ENCODE measurements at places on chromosomes 2 and 18.

DNA sequence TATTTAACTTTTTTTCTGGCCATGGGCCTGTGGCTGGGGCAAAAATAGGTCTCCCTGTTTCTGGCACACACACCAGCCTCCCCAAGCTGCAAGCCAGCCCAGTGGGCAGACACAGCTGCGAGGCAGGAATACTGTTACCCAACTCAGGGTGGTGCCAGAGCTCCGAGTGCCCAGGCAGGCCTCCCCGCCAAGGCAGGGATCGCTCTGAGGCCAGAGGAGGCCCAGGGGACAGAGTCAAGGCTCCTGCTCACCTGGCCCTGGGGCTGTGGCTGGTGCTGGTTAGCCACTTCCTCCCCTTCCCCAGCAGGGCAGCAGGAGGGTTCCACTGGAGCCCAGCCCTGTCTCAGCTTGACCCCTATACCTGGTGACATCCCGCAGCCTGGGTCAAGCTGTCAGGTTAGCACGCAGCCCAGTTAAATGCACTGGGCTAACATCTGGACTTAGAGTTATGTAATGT lies 67.1 kb upstream of the EPAS1 start:
- no peak for DNase-seq

GRCh38 chr18:24827501-24827900 lies 367.1 kb downstream of the HRH4 start:
- DNase-seq: no peak

DNA sequence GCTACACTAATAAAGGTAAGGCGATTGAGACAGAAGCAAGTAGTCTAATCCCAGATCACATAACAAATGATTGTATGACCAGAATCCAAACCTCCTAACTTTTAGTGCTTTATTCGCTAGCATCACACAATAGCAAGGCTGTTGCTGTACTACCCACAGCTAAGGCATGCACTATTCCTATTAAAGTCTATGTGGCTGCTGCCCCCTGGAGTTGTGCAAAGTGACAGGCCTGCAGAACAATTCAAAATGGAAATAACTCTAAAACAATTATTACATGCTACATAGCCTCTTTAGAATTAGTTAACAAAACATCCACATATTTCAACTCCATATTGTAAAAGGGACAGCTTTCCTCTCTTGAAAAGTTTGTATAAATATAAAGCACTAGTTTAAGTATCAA lies 6.0 kb downstream of the ERBB4 start:
- DNase-seq: no peak

DNA sequence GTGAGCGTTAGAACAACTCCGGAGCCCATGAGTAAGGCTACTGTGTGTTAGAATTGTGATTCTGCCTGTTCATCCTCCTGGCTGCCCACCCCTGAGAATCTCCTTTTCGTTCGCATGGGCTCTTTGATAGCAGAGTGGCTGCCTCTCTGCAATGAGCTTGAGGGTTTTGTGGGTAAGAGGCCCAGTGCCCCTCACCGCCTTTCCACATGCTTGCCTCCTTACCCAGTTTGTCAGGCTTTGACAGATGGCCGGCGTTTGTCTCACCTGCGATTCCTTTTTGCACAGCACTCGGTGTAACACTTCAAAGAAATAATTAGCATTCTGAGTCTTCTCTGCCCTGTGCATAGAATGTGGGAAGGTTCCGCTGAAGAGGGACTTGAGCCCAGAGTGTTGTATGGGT lies 138.0 kb downstream of the RHBDD1 start:
- DNase-seq: no peak

- DNase-seq: no peak
These were observed 112.5 kb downstream of the AP1S3 start for GRCh38 chr2:223724861-223725260.

DNA sequence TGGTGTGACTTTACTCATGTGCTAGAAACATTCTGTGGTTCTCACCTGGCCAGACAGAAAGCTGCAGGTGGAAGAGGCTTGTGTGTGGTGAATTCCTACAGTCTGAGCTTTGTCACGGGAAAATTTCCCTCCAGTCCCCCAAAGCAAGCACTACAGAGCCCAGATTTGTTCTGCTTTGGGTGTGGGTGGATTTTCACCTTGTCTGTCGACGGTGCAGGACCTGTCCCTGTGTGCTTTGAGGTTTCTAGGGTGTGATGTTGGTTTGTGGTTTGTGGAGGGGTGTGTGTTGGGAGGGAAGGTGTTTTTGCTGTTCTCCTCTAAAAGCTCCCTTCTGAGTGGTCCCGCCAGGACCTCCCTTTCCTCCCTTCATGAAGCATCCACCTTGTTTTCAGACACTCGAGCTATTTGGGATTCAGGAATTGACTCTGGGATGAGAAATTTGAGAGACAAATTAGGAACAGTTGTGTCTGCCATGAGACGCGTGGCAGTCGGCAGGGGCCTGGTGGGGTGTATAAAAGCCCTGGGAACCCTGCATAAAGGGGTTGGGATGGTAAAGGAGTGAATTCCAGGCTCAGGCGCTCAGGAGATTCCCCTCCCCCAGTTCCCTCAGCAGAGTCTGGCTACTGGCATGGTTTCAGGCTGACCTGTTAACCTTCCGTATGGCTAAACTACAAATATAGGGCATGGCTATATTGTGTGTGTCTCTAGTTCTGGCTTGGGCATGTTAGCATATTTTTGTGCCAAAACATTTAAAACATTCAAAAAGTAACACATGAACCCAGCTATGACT lies 65.5 kb downstream of the DGKD start:
- no peak for DNase-seq

GRCh38 chr2:48515513-48515985 lies 14.4 kb upstream of the STON1 start:
- no peak for DNase-seq

DNA sequence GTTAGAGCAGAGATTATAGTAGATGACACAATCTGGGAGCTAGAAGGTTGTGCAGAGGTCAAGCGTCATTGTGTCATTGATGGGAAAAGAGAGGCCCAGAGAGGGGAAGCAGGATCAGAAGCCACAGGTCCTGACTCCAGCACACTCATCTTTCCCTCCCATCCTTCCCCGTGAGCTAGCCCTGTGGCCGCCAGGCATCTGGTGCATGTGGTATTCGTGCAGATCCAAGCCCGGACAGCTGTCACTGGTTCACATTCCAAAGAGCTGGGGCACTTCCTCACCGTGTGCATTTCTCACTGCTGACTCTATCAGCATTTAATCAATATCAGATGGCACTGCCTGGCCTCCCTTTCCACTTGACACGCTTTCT lies 94.1 kb upstream of the THOC1 start:
- DNase-seq: no peak

All from stimulated activated CD8-positive, alpha-beta memory T cell treated with anti-CD3 and anti-CD28 coated beads, Interleukin-15, amount 100 ng/mL, for 24 hours (primary cell).